ENCODE measurements at places on chromosomes 5 and 9. TPM values are rescaled to one million over a fixed set of nuclear protein-coding genes. Genes with fewer than 3 reads are reported as not detected.

DNA sequence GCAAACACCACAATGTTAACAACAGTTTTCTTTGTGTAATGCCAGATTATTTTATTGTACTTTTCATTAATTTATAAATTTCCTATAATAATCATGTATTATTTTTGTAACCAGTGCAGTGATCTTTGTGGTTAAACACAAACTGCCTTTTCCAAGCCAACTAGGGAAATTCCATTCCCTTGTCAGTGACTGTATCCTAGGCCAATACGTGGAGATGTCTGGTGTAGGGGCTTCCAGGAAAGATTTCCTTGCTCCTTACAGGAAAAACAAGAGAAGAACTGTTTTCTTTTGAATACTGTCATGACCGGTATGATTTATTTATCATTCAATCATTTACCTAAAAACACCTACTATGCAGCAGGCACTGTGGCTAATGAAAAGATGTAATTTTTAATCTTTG lies 31.4 kb downstream of the FANCC start:
- DNase-seq, result no peak
- no peak overlapping the region for H3K27ac ChIP-seq

DNA sequence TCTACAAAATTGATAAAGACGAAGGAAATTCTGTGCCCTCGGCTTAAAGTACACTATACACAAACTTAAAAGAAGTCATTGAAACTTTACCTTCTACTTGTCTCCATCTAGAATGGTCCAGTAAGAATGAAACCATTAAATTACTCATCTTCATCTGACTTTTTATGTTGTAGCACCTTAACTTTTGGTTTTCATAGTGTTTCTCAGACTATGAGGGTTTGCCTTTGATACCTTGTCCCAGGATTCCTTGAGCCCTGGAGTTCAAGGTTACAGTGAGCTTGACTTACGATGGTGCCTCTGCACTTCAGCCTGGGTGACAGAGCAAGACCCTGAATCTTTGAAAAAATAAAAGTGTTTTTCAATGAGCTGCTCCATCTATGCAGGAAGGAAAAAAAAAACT lies 132.2 kb downstream of the CDC42SE2 start:
- no peak overlapping the region for H3K27ac ChIP-seq
- H3K27me3 ChIP-seq, result no peaks in the 10 kb centered on the region
- peaks cover 42% of the 10 kb centered on the region for H3K36me3 ChIP-seq

- no peak overlapping the region for H3K4me3 ChIP-seq
- H3K27me3 ChIP-seq, result no peaks in the 10 kb centered on the region
- H3K27ac ChIP-seq, result no peak overlapping the region
- peaks cover 4% of the 10 kb centered on the region for H3K36me3 ChIP-seq
Observed at GRCh38 chr5:17838469-17838868, 204.2 kb downstream of the TAF11L14 start.

DNA sequence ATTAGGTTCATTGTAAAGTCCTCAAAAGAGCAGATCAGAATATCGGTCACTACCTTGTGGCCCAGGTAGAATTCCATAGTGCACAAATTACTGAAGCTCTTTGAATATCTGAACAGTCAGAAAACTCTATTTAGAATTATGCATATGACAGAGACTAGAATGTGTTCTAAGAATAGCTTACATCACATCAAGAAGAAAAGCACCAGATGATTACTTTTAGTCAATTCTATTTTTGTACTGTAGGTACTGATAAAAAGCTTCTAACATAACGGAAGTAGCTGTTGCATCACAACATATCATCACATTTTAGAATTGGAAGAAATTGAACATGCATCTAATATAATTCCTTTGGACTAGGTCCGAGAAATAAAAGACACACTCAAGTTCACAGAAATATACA lies 946.6 kb upstream of the ARRDC3 start:
- H3K4me1 ChIP-seq, result no peaks in the 10 kb centered on the region
- H3K27me3 ChIP-seq, result no peaks in the 10 kb centered on the region
- no peaks in the 10 kb centered on the region for H3K36me3 ChIP-seq
- DNase-seq, result no peak
- H3K27ac ChIP-seq, result no peak overlapping the region

DNA sequence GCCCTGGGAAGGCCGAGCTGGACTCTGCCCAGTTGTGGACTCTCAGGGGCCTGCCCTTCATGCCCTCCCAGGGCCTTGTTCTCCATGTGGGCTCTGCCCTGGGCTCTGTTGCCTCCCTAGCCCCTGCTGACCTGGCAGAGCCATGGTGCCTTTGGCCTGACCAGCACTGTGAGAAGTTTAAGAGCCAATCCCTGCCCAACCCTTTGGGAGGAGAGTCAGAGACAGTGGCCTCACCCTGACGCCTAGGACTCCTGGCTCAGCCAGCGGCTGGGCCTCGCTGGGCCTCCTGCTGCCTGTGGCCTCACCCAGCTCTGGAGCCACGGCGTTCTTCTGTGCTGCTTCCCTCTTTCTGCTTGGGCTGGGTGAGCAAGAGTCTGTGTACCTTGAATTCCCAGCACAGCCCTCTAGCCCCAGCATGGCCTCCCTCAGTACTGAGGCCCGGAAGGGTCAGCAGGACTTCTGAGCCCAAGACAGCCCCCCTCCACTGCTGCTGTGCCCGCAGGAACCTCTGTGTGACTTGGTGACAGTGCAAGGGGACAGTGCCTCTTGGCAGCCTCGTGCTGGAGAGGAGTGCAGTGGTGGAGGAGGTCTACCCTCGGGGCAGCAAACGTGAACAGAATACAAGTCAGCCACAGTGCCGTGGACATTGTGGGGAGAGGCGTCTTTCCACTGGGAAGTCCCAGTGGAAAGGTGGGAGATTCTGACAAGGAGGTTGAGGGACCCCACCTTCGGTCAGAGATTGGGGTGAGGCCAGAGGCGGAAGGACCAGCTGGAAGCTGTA lies 97.4 kb downstream of the CACNA1B start:
- peaks cover 15% of the 10 kb centered on the region for H3K36me3 ChIP-seq
- no peaks in the 10 kb centered on the region for H3K4me1 ChIP-seq
- H3K27ac ChIP-seq, result no peak overlapping the region
- no peaks in the 10 kb centered on the region for H3K27me3 ChIP-seq
- H3K4me3 ChIP-seq, result no peak overlapping the region
- no peak for DNase-seq

The SGCD gene
- 0.32 TPM for total RNA-seq

The LARP1 gene
- total RNA-seq, result 360 TPM

The FOXD4L5 gene
- 0.07 TPM for total RNA-seq
